ENCODE measurements at places on chromosomes 16 and 17.

DNA sequence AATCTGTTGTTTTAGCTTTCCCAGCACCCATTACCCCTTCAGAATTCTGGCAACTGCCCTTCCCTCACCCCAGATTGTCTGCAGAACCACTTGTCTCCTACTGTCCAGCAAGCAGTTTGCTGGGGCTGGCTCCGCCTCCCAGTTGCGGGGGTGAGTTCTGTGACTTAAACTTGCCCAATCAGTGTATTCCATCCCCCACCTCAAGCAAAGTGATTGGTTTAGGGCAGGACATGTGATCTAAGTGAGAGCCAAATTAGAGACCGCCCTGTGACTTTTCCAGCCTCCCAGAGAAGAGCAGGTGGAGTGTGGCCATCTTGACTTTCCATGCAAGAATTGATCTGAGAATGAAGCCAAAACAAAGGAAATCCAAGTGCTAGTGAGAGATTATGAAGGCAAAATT lies 22.7 kb upstream of the SRCIN1 start:
- DNase-seq: no peak

GRCh38 chr17:55814377-55814776 lies 63.5 kb downstream of the PCTP start:
- DNase-seq: no peak

GRCh38 chr16:70563636-70564035 lies 40.0 kb downstream of the SF3B3 start:
- DNase-seq: no peak

DNA sequence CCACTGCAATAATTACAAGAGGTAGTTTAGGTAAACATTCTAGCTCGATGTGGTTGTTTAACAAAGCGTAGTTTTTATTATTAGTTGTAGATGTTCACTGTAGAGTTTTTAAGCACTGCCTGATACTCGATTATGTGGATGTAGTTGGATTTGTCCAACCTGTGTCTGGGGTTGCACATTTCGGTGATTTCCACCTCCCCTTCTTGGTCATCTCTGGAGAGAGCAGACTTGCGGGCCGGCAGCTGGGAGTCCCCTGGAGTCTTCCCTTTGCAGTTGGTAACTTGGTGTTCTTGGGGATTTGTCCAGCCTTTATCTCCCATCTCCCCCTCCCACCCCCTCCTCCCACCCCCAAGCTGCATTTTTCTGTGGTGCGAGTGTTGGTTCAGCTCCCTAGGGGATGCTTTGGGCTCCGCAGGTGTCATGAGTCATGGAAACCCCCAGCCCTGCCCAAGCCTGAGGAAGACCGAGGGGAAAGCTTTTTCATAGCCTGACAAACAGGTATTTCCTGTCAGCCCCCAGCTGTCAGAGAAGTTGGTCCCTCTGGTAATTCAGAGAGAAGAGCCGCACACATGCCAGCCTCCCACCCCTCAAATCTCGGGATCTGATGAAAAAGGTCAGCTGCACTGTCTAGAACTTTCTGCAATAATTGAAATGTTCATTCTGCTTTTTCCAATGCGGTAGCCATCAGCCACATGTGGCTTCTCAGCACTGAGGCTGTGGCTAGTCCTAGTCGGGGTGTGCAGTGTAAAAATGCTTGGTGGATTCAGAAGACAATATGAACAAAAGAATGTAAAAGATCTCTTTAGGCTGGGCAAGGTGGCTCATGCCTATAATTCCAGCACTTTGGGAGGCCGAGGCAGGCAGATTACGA lies 50.3 kb downstream of the KSR1 start:
- DNase-seq: no peak

DNA sequence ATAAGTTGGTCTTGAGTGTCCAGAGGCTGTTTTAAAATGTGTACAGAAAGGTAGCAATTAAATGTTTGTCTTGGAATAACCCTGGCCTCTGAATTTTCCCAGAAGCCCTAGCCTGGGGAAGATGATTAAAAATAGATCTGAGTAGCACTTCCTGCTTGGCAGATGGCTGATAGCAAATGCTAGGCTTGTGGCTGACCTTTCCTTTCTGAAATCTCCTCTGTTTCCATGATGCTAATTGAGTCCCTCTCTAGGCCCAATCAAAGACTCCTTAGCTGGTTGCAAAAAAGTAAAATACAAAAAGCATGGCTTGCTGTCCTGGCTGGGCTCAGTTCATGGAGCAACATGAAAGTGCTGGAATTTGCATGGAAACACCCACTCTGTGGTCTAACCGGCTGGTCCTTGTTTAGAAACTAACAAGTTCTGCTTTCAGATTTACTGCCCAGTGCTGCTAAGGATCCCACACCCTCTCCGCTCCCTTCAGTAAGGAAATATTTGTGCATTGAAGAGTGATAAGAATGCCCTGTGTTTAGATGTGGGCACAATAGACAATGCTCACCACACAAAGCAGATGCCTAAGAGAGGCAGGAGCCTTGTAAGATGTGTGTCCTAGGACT lies 40.8 kb downstream of the YPEL2 start:
- no peak for DNase-seq

Data from stimulated activated CD8-positive, alpha-beta memory T cell treated with anti-CD3 and anti-CD28 coated beads, Interleukin-2, amount 100 ng/mL, for 1 hour (primary cell).